Activated CD8-positive, alpha-beta memory T cell treated with anti-CD3 and anti-CD28 coated beads for 4 hours (primary cell): ENCODE measurements at places on chromosomes 3 and 15.
A peak's percentile ranks its signal among the peaks of the same experiment; 100 is the strongest.

GRCh38 chr3:59316688-59317275 lies 267.0 kb upstream of the CFAP20DC start:
- no peak for DNase-seq

- no peak for DNase-seq
These were observed 109.2 kb downstream of the EPHB1 start for GRCh38 chr3:134904241-134904771.

GRCh38 chr15:69756440-69756839 lies 303.8 kb downstream of the RPLP1 start:
- no peak for DNase-seq

DNA sequence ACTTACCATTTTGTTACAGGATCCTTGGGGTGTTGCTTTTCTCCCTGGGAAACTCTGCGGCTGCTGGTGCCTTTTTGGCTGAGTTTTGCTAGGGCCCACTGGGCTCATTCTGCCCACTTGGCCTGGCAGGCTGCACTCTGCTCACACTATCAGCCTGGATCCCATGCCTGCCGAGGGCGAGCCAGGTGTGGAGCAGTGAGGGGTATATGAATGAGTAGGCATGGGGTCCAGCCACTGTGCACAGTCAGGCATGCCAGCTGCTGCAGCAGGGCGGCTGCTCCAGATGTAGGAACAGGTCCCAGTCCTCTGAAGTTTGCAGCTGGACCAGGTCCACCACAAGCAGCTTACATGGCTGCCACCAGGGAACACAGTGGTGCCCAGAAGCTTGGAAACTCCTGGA lies 136.4 kb upstream of the CNTN3 start:
- DNase-seq, result no peak

DNA sequence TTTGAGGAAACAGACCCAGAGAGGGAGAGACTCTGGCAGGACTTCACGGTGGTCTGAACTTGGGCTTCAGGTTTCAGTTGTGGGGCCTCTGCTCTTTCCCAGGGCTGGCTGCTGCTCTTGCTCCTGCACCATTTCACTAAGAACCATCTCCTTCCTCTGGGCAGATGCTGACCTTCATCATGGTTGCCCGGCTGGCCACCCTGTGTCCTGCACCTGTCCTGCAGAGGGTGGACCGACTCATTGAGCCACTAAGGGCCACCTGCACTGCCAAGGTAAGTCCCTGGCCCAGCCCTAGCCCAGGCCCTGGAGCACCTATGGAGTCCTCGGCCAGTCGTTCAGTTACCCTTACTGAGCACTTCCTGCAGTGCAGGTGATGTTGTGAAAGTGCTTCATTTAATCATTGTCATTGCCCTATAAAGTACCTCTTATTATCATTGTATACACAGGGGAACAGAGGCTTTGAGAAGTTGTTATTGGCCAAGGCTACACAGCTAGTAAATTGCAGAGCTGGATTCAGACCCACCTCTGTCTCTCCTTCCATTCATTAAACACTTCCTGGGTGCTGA lies 10.0 kb downstream of the RPL32 start:
- no peak for DNase-seq

DNA sequence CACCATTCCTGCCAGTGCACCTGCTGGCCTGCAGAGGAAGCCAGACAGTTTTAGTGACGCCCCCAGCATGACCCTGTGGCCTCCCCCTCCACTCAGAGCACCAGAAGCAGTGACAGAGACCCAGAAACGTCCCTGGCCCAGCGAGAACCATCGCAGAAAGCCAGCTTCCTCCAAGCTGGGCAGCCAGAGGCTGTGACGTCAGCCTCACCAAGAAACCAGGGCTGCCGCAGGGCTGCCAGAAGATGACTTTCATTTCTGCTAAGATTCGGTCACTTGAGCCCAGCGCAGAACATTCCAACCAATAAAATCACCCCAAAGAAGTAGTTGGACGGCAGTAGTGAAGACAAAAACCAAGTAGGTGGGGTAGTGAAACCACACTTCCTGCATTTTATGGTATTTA lies 29.6 kb upstream of the RPL32 start:
- DNase-seq, result no peak

DNA sequence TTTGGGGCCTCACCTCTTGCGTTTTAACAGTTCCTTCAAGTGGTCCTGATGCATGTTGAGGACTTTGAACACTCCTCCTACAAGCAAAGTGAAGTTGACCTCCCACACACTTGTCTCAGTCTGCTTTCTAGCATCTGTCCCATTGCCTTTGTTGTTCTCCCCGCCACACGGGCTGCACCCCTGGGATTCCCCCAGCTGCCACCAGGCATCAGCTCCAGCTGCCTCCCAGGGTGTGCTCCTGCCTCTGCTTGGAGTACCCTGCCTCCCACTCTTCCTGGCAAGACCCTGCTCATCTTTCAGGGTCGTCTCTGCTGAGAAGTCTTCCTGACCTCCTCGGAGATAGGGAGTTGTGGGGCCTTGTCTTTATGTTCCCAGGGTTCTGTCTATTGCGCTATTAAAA lies 52.2 kb downstream of the IGF1R start:
- no peak for DNase-seq

DNA sequence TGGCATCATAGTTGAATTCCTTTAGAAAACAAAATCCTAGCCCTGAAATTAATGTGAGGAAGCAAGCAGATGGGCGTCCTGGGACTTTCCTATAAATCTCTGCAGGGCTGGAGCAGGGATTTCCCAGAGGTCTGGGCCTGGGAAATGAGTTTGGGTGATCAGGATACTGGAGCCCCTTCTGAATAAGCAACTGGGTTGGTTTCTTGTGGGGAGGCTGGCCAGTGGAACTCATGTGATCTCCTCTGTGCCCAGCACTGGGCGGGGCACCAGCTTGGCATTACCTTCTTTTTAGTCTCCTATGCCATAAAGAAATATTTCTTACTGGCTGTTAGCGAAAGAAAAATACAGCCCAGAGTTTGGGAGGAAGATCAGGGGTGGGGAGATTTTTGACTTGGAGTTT lies 1.7 kb downstream of the THSD4 start:
- DNase-seq, result no peak

- DNase-seq, result no peak
These were observed 16.2 kb downstream of the RIOX2 start for GRCh38 chr3:97956051-97956450.

DNA sequence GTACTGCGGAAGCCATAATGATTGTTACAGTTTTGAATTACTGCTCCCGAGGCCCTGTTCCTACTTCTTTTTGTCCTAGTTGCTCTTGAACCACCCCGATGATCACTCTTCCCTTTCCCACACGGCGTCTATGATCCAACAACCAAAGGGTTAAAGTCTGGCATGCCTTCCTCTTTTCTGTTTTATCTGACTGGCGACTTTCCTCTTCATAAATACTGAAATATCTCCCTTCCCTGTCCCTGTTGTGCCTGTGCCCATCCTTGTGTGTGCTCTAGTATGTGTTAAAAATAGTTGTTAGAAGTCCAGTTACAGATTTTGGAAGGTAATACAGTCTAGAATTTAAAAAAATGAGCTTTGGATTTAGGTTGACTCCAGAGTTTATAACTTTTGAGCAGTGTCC lies 83.6 kb downstream of the AKAP13 start:
- DNase-seq, result no peak

GRCh38 chr3:43181202-43181821 lies 75.4 kb upstream of the POMGNT2 start:
- peak; percentile 33 for DNase-seq

DNA sequence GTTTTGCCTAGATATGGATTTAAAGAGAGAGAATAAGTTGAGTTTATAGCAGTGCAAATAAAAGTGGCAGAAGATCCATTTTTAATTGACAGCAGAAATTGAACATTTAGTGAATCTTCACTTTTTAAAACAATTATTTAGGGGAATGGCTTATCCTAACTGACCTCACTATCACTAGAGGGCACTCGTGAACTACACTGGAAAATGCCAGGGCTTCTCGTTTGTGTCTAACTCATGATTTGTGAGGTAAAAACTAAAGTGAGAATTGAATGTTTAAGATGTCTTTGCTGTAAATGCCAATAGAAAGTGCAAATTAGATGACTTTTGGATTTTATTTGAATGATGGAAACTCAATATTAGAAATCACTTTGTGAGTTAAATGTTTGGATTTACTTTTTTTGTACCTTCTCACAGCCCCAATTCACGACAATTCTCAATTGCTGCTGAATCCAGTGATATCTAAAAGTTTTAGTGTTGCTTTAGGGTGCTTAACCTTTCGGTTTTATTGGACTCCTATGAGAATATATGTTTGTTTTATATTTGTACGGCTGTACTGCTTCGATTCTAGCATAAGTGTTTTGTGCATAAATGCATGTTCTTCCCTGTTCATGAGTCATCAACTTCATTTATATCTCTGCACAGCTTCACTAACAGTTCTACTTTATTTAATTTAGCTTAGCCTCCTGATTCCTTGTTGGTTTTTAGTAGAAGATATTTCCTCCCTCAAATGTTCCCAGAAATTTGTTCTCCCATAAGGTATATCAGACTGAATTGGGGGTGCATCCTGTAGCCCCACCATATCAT lies 462.1 kb downstream of the MFSD1 start:
- DNase-seq, result no peak
